ENCODE measurements at places on chromosomes 12 and 14.

DNA sequence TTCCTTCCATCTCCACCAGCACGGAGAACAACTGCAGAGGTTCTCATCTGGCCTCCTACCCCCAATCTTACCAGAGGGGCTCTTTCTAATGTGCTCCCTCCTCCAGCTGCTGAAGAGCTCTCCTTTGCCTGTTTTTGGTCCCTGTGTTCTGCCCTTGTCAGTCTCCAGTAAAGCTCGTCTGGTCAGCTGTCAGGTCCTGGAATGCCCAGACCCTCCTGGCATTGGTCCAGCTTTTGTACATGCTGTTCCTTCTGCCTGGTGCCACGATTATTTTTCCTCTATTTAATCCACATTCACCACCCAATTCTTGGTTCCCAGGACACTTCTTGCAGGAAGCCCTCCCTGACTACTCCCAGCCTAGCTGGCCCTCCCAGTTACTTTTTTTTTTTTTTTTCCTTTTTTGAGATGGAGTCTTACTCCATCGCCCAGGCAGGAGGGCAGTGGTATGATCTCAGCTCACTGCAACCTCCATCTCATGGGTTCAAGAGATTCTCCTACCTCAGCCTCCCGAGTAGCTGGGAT, 6.5 kb downstream of the SLC8B1 start:
- no peak for DNase-seq

GRCh38 chr12:16785524-16785923, 179.6 kb upstream of the LMO3 start:
- no peak for DNase-seq

DNA sequence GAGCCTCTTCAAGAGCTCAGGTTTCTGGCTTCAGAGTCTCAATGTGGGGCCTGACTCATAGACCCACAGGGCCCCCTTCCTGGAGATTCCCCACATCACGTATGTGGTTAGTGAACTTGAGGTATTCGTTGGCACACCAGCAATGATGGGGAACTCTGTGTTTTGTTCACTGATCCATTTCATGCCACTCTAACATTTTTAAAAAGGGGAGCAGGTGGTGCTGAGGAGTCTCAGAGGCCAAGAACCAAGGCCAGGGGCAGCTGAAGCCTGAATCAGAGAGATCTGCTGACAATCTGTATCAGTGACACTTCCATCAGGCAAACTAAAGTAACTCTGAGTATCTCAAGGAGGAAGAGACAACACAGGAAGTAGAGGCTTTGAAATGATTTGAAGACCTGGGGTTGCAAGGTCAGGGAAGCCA, 323.4 kb downstream of the VRK1 start:
- DNase-seq: no peak

DNA sequence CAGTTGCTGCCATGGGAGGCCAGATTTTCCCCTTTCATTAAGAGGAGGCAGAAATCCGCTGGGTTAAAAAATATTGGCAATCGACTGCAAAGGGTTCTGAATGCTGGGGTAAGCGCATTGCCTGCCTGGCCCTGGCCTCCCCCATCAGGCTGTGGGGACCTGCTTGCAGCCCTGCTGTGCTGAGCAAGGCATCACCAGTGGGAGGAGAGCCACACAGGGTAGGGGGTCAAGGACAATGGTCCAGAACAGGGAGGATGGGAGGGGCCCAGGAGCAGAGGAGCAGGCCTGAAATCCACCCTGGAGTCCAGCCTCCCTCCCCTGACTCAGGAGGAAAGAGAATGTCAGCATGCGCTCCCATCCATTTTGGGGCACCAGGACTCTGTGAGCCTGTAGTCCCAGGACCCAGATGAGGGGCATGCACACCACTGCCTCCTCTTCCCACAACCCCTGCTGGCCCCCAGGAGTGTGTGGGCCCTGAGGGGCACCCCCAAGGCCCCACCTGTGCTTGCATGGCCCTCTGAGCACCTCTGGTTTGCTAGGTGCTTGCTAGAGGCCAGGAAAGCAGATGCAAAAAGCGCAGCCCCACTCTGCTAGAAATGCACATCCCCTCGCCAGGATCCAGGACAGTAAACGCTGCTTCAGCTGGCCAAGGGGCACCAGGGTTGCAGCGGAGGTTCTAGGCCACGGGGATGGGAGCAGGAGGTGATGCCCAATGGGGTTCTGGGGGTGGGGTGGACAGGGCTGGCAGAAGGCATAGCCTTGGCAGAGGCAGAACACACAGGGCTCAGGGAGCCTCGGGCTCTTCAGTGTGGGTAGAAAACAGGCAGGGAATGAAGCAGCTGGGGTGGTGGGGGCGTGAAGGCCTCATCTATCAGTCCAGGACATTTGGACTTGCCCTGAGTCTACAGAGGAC, 14.6 kb downstream of the TESC start:
- no peak for DNase-seq

DNA sequence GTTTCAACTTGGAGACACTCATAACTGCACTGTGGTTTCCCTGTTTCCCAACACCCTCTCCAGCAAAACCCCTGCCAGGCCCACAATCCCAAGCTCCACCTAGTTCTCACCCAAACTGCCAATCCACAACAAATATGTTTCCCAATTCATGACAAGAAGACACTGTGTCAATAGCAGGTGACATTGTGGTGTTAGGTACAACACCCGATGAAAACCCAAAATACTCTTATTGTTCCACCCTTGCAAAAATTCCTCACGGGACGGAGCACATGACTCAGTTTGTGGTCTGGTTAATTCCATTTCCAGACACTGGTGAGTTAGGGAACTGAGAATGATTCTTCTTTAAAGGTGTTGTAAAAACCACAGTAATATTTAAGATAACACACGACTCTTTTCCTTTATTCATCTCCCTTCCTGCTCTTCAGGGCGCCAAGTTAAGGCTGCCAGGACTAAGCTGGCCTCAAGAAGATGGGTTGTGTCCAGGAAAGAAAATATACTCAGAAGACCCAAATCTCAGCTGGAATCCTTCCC, 735.5 kb downstream of the MED13L start:
- DNase-seq: no peak

GRCh38 chr12:132955094-132956010, 754 bp downstream of the ZNF605 start:
- no peak for DNase-seq

GRCh38 chr12:64568298-64568697, 42.0 kb upstream of the RASSF3 start:
- DNase-seq: no peak

DNA sequence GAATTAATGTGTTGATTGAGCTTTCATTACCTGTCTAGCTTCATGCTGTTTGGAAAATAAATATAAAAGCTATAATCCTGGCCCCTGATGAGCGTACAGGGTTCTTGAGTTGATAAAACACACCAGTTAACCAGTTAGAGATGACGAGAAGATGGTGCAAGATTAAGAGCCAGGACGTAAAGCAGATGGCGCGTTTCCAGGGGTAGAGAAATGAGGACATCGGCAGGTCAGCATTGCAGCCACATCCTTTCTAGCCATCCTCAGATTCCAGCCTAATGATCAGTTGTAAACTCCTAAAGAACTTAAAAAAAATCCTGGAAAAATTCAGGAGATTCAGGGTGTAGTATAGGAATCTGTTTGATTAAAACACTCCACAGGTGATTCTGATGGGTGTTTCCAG, 203.7 kb downstream of the CACNA1C start:
- no peak for DNase-seq
